Stimulated activated CD8-positive, alpha-beta memory T cell treated with anti-CD3 and anti-CD28 coated beads, Interleukin-15, amount 100 ng/mL, for 1 hour (primary cell): ENCODE measurements at places on chromosomes 11 and 22.
A peak's percentile ranks its signal among the peaks of the same experiment; 100 is the strongest.

- no peak for DNase-seq
Observed at GRCh38 chr22:32309585-32310251, 47.9 kb upstream of the RFPL3 start.

GRCh38 chr22:19497245-19497644 lies 17.5 kb downstream of the CDC45 start:
- no peak for DNase-seq

GRCh38 chr11:12239804-12240371 lies 129.5 kb downstream of the MICAL2 start:
- DNase-seq = no peak

DNA sequence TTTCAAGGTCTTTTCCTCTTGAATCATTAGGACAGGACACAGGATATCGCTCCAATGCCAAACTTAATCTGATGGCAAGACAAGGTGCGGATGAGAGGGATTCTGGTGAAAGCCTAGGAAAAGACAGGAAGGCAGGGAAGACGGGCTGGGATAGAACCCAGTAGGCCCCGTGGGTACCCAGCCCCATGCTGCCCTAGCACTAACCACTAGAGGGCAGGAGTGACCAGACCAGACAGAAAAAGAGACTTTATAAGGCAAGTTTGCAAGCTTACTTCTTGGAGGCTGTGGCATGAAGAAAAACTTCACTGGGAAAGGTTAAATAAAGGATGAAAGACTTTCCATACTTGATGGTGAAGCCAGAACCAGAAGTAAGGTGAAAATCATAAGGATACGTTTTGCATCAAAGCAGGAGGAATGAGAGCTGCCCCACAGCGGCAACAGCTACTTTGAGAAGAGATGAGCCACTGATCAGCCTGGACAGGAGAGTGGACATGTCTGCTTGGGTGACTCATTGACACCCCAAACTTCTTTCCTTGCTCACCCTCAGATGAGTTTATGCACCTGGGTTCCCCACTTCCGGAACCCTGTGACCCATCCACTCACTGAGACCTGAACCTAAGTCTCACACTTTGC lies 39.8 kb downstream of the SYN3 start:
- DNase-seq = peak; percentile 6

- DNase-seq = no peak
Observed at GRCh38 chr11:11967669-11968510, 40.5 kb downstream of the DKK3 start.

GRCh38 chr22:30867746-30868662 lies 100.6 kb downstream of the MORC2 start:
- no peak for DNase-seq

GRCh38 chr11:4647766-4648165 lies 4.0 kb downstream of the OR51E1 start:
- no peak for DNase-seq

GRCh38 chr11:65120831-65121230 lies 1.1 kb downstream of the FAU start:
- no peak for DNase-seq

DNA sequence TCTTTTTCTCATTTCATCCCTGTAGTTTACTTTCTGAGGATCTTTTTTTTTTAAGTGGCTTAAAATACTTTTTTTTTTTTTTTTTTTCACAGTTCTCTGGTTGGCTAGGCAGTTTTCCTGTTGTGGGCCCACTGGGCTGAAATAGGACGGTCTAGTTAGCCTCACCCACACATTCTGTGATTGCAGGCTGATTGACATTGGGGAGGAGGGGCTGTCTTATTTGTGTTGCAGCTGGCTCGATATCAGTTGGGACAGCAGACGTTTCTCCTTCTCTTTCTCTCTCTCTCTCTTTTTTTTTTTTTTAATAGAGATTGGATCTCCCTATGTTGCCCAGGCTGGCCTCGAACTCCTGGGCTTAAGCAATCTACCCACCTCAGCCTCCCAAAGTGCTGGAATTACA lies 6.9 kb downstream of the BCR start:
- no peak for DNase-seq

DNA sequence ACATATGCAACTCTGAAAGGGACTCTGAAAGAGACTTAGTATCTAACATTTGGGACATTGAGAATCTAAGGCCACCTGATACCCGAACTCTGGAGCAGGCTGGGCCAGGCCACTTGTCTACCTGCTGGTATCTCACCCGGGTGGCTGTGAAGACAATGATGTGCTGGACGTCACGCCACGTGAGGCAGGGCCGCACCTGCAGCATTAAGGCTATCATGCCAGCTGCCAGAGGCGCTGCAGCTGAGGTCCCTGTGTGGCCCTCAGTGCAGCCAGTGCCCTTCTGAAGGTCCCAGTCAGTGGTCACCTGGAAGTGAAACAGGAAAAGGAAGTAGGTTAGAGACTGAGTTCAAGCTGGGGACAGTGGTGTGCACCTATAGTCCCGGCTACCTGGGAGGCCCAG lies 12.4 kb downstream of the PCSK7 start:
- DNase-seq = no peak

- DNase-seq = no peak
Observed at GRCh38 chr22:27205492-27206373, 548.3 kb downstream of the MIAT start.

DNA sequence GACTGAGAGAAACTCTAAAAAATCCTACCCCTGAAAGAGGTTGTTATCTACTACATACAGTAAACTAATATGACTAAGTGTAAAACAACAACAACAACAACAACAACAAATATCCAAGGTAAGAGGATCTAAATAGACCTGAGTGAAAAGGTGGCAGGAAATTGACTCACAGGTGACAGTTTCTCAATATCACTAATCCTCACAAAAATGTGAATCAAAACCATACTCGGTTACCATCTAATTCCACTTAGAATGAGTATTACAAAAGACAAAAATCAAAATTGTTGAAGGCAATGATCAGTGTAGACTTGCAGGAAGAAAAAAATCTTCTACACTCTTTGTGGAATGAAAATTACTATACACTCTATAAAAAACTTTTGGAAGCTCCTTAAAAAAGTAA lies 17.5 kb downstream of the RGL4 start:
- DNase-seq = no peak

DNA sequence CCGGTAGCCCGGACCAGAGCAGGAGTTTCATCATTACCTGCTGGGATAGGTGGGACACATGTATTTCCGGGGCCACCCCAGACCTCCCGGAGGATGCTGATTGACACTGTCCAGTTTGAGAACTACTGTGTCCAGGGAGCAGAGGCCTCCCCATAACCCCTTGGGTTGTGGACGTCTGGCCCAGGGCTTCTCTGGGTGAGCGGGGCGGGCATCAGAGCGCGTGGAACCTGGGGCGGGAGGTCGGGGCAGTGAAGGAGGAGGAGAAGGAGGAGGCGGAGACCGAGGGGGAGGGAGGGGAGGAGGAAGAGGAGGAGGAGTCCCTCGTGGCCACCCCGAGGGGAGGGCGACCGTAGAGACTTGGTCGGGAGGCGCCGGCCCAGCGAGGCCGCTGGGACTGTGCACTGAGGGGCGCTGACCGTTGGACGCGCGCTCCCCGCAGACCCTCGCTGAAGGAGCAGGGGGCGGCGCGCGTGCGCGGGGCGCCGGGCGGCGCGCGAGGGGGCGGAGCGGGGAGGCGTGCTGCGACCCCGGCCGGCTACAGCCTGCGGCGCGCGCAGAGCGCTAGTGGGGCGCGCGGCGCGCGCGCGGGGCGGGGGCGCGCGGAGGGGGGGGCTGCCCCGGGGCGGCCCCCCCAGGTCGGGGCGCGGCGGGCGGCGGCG lies at the start of gene GRK3:
GRK3 (plus strand) TSS at position 356 of the 659 bp plus-strand sequence. CDS start 366 bp downstream, outside the sequence.
- DNase-seq = peak; percentile 15

- no peak for DNase-seq
Observed at GRCh38 chr22:47102648-47103047, 340.2 kb downstream of the TBC1D22A start.

- DNase-seq = no peak
Observed at GRCh38 chr11:77981346-77981947, 13.0 kb downstream of the INTS4 start.

GRCh38 chr11:89347071-89347470 lies 144.1 kb downstream of the NOX4 start:
- no peak for DNase-seq

- DNase-seq = no peak
Observed at GRCh38 chr11:5719703-5720495, 16.3 kb upstream of the OR56B1 start.

- DNase-seq = no peak
Observed at GRCh38 chr11:95108159-95108611, 18.5 kb downstream of the ENDOD1 start.

- peak; percentile 46 for DNase-seq
Observed at GRCh38 chr11:2092956-2093412, 46.2 kb downstream of the IGF2 start.

DNA sequence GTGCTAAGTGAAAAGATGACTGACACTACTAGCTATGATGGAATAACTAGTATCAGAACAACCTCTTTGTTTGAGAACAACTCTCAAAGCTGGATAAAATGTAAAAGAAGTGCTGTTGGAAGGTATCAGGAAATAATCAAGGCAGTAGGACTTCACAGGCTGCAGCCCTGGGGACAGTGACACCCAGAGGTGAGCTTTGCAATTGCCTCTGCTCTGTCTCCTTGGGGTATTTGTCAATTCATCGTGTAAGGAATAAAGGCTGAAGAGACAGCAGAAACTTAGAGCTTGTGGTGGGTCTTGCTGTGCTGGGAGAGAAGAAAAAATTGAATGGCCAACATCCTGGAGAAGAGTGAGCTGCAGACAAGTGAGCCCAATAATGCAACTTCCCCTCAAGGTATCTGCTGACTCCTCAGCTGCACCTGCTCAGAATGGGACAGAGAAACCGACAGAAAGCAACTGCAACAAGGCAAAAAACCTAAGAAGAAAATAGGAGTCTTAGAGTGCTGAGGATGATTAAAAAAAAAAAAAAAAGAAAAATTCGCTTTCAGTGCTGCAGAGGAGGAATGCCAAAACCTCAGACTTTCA lies 141.1 kb downstream of the RCN1 start:
- DNase-seq = no peak

DNA sequence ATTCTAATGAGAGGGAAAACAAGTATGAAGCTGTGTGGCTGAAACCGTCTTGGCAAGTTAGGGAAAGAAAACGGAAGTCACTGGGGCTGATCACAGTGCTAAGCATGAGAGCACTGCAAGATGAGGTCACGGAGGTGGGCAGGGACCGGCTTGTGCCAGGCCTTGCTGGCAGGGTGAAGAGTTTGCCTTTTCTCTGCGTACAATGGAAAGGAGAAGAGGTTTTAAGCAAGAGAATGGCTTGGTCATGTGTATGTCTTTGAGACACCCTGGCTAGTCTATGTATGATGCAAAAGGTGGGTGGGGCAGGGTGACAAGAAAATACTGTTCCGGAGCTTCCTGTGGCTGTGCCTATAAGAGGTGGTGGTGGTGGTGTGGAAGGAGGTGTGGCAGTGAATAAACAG lies 567.9 kb downstream of the NTM start:
- DNase-seq = no peak

GRCh38 chr11:102615077-102615893 lies 9.8 kb downstream of the MMP20 start:
- no peak for DNase-seq

- DNase-seq = no peak
Observed at GRCh38 chr22:36184433-36185025, 17.1 kb downstream of the APOL4 start.

GRCh38 chr11:10984250-10984649 lies 126.4 kb upstream of the ZBED5 start:
- DNase-seq = no peak

DNA sequence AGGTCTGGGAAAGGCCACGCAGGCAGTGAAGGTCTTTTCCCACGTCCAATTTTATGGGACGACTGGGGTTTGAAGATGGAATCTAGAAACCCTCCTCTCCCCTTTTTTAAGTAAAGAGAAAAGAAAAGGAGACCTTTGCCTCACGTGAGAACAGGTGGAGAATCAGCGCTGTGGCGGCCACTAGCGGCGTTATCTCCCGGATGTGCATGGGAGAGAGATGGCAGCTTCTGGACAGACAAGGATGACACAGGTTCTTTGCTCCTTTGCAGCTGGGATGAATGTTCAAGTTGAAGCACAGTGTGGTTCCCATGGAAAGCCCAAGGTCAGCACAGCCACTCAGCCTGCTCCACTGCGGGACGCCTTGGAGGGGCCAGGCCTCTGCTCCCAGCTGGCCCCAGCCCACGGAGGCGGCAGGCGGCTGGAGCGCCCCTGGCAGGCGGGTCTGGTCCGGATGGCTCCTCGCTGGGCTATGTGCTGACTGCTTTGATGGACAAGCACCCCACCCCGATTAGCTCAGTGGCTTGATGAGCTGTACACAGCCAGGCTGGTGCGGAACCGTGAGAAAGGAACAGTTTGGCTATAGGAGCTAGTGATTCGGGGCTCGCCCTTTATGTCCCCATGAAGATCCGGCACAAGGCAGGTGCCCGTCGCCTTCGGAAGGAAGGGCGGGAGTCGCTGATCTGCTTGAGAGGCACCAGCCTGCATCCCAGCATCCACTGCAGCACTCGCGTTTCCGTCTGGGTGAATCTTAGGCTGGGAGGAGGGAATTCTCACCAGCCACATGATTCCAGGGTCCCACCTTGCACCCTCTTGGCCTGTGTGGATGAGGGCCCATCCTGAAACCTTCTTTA lies 14.5 kb upstream of the BID start:
- DNase-seq = no peak

DNA sequence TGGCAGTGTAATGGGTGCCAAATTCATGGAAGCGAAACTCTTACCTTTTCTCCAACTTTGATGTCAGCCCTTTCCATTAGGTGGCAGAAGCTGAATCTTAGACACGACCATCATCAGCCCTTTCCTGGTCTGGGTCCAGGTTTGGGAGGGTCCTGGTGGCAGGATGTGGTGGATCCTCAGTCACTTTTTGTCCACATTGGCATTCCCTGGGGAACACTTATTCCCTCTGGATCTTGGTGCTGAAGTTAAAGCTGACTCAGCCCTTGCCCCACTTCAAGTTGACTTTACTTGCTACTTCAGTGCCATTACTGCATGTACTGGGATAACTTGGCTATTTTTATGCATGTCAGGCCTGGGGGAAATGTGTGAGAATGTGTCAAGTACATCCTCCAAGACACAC lies 16.6 kb upstream of the NTM start:
- no peak for DNase-seq

DNA sequence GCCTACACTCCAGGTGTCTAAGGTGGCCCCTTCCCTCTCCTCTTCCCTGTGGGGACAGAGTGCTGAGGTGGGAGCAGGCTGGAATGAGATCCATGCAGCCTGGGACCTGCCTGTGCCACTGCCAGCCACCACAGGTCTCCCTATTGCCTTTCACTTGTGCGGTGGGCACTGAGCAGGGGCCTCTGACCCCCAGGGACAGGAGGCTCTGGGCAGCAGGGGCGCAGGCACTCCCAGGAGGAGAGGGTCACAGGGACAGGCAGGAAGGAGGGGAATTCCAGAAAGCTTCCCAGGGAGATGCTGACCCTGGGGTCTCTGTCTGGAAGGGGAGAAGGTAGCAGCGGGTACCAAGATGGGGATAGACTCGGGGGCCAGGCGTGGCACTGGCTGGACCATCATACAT lies 228.5 kb upstream of the B3GAT1 start:
- DNase-seq = no peak

- no peak for DNase-seq
Observed at GRCh38 chr11:497565-498296, 9.3 kb downstream of the RNH1 start.

DNA sequence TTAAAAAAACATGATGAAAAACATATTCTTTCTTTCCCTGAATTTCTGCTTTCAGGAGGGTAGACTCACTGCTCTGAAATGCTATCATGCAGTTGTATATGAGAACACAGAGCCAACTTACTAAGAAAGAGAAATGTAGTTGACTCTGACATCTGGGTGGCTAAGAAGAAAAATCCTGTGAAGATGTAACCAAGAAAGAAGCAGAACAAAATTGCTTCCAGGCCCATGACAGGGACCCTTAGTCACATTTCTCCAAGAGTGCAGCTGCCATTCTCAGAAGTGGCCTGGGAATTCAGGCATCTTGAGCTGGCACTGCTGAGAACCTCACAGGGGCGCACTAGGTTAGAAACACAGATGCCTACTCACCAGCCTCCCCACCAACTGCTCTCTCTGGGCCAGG lies 73.6 kb downstream of the RPL27A start:
- DNase-seq = no peak
